Stimulated activated naive B cell treated with anti-CD40 and anti-IgM and Interleukin-4, amounts not matched to agents 10 μg/mL and 1 μg/mL and 100 μg/mL, for 72 hours (primary cell): ENCODE measurements at places on chromosomes 16 and 17.

GRCh38 chr17:15929941-15930340 lies 15.0 kb upstream of the ADORA2B start:
- DNase-seq: no peak

GRCh38 chr17:65817951-65818350 lies 256.5 kb upstream of the AXIN2 start:
- DNase-seq: no peak

- DNase-seq: no peak
Observed at GRCh38 chr16:16817196-16817595, 438.3 kb downstream of the NPIPA7 start.

DNA sequence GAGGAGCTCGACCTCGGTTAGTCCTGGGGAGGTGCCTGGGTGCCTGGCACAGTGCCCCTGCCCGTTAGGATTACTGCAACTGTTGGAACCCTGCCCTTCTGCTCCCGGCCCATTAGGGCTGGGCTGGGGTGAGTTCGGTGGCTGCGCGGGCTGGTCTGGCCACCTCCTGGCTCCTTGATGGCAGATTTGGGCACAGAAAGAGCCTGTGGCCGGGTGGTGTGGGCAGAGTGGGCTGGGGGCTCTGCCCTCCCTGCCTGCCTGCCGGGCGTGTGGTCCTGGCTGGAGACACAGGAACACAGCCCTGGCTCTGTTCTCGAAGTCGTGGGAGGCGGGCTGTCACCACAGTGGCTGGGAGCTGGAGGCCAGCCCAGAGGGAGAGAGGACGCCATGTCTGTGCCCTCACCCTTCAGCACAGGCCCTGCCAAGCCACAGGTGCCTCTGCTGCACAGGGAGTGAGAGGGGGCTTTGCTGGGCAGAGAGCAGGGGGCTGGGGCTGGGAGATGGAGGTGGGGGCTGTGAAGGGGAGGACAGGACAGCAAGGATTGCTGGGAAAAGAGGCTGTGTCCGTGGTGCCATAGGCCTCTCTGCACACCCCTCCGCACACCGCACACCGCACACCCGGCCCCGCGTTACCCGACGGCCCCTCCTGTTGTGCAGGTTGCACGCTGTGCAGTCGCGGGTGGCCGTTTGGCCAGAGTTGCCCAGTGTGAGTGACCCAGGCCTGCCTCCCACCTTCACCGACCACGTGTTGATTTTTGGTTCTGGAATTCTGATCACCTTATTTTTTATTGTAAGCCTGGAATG lies 236.6 kb upstream of the GSE1 start:
- DNase-seq: no peak

DNA sequence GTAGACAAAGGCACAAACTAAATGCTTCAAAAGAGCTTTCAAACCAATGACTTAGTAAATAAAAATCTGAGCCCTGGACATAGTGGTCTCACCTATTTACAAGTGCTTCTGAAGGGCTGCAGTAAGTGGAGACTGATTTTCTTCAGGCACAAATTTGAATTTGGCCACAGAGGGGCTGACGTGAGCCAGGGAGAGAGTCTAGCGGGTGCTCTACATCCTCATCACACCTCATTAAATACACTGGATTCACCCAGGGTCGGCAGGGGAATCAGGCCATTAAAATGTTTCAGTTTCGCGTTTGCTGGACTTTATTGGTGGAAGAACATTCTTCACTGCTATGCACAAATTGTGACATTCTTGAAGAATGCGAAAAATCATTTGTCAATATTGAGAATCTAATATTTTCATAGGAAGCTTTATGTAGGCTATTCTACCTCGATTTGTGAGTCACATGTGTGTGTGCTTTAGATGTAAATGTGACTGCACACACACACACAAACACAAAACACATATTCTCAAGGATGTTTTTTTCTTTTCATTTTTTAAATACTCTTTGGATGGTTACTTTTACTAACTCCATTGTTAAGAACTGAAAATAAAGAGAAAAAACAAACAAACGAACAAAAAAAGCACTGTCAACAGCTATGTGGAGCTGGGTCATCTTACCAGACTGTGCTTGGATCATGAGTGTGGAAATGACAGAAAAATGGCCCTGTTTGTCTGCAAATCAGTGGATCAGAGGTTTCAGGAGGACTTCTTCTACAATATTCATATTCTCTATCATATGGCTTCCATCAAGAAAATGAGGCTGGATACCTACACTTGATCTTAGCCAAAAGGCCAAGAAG lies 58.9 kb downstream of the CDH11 start:
- DNase-seq: no peak

GRCh38 chr17:59139939-59140338 lies 15.0 kb downstream of the SKA2 start:
- no peak for DNase-seq

- DNase-seq: peak; percentile 79
Observed at GRCh38 chr17:78128551-78129350, at the start of gene TMC6. TSS of gene TMC6 (minus strand) at chr17:78128755. CDS start at chr17:78126832, 1,923 bp downstream.

DNA sequence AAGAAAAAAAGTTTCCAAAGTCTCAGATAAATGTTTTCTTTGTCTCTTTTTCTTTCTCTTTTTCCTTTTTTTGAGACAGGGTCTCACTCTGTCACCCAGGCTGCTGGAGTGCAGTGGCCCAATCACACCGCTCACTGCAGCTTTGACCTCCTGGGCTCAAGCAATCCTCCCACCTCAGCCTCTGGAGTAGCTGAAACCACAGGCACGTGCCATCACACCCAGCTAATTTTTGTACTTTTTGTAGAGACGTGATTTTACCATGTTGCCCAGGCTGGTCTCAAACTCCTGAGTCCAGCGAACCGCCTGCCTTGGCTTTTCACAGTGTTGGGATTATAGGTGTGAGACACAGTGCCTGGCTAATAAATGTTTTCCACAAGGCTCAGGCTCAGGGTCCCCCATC lies 53.3 kb upstream of the KSR1 start:
- DNase-seq: no peak

DNA sequence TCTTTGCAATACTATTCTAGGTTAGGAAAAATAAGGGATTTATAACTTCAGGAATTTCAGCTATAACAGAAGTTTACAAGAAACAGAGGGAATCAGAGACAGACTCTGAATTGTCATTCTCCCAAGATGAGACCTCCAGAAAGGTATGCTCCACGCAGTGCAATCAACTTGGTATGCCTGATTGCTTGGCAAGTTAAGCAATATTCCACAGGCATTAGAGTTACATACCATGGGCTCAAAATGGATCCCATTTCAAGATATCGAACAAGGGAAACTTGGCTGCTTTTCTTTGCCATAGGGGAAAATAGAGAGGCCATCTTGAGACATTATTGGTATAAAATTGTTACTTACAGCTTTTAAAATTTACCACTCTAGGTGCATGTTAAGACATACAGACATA lies 615.6 kb upstream of the SOX9 start:
- no peak for DNase-seq

DNA sequence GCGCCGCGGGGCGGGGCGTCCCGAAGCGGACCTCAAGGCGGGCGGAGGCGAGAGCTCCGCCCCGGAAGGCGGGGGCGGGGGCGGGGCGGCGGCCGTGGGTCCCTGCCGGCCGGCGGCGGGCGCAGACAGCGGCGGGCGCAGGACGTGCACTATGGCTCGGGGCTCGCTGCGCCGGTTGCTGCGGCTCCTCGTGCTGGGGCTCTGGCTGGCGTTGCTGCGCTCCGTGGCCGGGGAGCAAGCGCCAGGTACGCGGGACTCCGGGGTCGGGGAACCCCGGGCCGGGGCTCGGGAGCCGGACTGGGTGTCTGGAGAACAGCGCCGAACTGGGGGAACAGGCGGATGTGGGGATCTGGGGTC lies at the start of gene TNFRSF12A:
TSS of gene TNFRSF12A (plus strand) at position 122 of the 357 bp plus-strand sequence. CDS start at position 152, 30 bp downstream.
- DNase-seq: peak; percentile 57

DNA sequence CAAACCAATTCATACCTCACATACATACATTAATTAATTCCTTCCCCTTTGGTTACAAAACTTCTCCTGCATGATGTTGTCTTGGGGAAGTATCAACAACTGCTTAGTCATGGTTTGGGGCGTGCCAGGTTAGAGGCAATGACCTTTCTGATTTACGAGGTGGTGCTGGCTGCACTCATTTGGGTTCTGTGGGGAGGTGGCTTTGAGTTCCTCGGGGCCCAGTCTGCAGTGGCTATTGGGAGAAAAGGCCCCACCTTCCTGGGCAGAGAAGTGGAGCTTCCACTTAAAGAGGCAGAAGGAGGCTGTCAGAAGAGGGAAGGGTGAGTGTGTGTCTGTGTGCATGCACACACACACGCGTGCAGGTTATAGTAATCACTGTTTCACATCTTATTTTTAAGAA lies 10.2 kb upstream of the ETV4 start:
- peak; percentile 15 for DNase-seq

- no peak for DNase-seq
Observed at GRCh38 chr17:80948976-80949450, 42.6 kb upstream of the CHMP6 start.

GRCh38 chr16:65600046-65600445 lies 478.2 kb upstream of the CDH11 start:
- no peak for DNase-seq

DNA sequence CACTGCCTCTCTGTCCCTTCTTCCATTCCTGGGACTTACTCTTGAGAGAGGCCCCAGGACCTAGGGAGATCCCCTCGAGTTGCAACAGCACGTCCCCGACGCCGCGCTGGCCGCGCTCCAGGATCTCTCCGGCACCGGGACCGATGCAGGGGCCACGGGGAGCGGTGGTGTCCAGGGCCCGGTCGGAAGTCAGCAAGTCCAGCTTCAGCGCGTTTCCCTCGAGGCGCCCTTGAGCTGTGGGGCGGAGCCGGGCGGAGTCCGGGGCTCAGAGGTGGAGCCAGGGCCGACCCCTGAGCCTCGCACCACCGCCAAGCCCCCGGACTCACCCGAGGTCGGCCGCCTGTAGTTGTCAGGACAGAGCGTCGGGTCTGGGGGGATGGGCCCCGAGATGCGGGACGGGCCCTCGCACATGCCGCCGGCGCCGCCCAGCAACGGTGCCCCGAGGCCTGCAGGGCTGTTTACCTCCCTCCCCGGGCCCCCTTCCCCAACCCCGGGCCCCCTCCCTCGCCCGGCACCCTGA lies 458 bp downstream of the ENKD1 start:
- no peak for DNase-seq

- no peak for DNase-seq
Observed at GRCh38 chr16:72425571-72426341, 253.8 kb upstream of the PMFBP1 start.

- DNase-seq: no peak
Observed at GRCh38 chr17:79842656-79843473, 3.6 kb upstream of the CBX4 start.

DNA sequence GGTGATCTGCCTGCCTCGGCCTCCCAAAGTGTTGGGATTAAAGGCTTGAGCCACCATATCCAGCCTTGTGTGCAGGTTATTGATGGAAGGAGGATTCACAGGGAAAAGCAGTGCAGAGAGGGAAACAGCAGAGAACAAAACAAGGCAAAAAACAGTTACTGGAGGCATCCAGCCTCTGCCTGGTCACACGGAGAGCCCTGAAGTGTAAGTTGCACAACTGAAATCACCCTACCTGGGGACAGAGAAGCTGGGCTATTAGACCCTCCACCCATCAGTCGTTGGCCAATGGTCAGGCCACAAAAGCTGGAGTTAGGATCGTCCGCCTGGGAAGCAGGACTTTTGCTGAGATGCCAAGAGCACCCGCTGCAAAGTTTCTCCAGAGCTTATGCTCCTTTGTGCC lies 57.9 kb upstream of the BCO1 start:
- DNase-seq: no peak

- DNase-seq: no peak
Observed at GRCh38 chr17:72901083-72901482, 191.4 kb downstream of the SLC39A11 start.

DNA sequence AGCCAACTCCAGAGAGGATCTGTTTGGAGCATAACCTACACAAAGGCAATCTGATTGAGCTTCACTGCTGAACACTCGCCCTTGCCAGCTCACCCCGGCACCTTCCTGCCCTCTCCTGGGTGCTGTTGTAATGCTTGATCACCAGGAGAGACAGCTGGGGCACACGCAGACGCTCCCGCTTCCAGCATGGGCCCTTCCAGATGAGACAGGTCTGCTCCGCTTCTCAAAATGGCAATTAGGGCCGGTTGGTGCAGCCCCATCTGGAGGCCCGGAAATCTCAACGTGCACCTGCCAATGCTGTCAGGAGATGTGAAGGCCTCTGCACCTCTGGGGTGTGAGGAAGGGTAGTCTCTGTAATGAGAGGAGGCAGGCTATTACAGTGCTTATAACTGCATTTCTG lies 206.1 kb downstream of the ABCC12 start:
- no peak for DNase-seq

GRCh38 chr16:12257926-12258561 lies 281.5 kb downstream of the SNX29 start:
- DNase-seq: no peak

DNA sequence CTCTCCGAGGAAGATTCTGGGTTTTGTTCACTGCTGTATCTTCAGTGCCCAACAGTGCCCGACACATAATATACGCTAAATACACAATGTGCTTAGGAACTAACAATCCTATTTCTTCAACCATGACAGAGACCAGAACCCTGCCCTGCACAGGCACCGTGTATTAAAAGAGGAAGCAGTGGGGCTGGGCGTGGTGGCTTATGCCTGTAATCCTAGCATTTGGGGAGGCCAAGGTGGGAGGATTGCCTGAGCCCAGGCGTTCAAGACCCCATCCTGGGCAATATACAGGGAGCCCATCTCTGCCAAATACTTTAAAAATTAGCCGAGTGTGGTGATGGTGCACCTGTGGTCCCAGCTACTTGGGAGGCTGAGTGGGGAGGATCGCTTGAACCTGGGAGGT lies 19.3 kb downstream of the ARL2BP start:
- DNase-seq: no peak

DNA sequence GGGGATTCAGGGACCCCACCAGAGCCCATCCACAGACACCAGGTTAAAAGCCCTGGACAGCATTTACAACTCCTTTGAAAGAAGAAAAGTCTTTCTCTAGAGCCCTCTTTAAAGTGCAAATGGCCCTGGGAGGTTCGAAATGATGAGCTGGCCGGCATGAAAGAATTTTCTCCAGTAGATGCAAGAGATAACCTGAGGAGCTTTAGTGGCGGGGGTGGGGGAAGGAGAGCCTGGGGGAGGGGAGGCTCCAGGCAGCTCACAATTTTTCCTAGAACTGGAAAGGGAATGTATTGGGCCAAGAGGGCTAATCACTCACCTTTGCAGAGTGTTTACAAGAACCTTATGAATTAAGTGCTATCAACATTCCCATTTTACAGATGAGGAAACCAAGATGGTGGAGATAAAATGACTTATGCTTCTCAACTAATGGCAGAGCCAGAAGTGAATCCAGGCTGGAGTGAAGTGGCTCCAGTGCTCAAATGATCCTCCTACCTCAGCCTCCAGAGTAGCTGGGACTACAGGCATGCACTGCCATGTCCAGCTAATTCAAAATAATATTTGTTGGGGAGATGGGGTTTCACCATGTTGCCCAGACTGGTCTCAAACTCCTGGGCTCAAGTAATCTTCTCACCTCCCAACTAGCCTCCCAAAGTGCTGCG lies 4.2 kb upstream of the CDH1 start:
- DNase-seq: no peak
